ENCODE measurements at places on chromosomes 5 and 9.

DNA sequence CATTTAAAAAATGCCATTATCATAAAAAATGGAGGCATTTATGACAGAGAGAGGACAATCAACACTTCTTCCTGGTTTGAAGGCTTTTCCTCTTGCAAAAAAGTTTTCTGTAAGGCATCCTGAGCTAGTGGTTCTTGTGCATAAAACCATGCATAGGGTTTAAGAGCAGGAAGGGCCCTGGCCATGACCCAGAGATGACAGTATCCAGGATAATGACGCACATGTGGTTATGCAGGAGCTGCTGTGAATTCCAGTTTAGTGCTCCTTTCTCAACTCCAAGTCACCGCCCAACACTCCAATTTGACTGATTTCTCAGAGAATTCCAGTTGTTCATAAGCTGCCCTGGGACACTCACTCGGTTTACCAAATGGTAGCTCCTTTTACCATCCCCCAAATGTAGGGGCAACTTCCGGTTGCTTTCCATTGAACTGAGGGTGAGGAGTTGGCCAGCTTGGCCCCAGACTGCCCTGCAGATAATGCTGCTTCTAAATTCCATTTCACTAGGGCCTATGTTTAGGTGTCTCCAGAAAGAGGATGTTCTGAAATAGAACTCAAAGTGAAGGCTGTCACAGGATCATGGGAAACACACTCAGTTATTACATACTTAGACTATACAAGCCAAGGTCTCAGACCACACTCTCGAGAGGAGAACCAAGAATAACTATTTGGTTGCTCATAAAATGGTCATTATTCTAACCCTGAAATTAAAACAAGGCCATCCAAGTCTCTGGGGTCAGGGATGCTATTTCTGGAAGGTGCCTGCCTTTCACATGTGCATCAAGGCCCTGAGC, 179.1 kb downstream of the SLIT3 start:
- DNase-seq, result no peak

- no peak for DNase-seq
These were observed 102.4 kb downstream of the TTLL11 start for GRCh38 chr9:121990600-121991306.

DNA sequence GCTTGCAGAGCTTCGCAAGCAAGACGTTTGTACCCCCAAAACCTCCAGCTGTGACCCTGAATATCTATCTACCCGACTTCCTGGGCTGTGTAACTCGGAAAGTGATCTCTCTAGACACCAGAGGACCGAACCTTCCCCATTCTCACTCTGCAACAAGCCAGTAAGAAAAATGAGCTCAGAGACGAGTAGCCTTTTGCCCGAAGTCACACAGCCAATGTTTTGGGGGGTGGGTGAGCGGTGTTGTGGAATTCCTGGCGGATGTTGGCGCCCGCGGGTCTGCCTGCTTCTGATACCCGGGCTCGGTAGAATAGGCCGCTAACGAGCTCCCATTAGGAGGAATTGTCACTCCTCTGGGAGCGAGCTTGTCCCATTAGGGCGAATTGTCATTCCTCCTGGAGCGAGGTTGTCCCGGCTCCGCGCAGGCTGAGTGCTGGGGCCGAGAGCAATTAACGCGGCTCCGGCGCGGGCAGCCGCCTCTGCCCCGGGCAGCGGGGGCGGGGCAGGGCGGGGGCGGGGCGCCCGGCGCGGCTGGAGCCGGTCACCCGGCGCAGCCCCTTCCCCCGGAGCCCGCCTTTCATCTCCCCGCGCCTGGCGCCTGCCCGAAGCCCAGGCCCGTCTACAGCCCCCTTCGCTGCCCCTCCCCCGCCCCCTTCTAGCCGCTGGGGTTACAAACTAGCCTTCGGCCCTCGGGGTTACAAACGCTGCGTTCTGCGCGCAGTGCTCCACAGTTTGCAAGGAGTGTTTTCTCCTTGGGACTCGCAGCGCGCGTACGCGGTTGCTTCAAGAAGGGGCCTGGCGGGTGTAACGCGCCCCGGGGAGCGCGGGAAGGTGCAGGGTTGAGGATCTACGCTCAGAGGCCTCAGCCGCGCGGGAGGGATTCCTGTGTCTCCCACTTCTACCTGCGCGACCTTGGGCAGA, 3.5 kb upstream of the MSX2 start:
- no peak for DNase-seq

DNA sequence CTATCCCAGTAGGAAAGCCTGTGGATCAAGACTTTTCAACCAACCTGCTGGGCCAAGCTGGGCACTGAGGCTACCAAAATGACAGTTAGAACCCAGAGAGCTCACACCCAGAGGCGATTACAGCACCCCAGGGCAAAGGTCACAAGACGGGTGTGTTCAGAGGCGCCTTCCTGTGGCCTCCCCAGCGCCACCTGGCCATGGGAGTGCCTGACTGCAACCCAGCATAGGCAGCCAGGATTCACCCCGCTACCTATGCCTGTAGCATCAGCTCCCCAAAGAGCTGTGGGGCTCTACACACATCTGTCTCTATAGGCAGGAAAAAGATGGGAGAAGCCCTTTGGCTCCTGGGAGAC, 33.5 kb downstream of the PDGFRB start:
- peak; percentile 73 for DNase-seq

DNA sequence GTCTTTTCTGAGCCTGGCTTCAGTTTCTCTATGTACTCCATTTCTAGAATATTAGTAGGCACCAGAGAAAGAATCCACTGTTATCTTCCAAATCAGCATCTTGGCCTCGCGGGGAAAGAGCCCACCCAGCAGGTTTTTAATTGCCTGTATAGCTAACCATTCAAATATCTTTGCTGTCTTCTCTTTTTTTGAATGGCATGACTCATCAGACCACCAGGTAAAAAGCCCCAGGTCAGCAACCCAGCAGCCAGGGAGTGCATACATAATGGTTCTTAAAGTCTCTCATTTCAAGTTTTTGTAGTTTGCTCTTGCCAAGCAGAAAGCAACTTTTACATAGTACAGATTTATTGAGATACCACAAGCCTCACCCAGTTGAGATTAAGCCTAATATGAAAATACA, 50.7 kb downstream of the TMEM167A start:
- DNase-seq, result no peak

- DNase-seq, result no peak
These were observed 214.4 kb downstream of the SEMA6A start for GRCh38 chr5:116360008-116360853.

GRCh38 chr5:178083922-178084321, 29.4 kb upstream of the N4BP3 start:
- no peak for DNase-seq

GRCh38 chr9:89494199-89494598, 3.7 kb downstream of the SEMA4D start:
- no peak for DNase-seq

- DNase-seq, result no peak
These were observed 990.2 kb downstream of the CDH12 start for GRCh38 chr5:21862986-21863385.

DNA sequence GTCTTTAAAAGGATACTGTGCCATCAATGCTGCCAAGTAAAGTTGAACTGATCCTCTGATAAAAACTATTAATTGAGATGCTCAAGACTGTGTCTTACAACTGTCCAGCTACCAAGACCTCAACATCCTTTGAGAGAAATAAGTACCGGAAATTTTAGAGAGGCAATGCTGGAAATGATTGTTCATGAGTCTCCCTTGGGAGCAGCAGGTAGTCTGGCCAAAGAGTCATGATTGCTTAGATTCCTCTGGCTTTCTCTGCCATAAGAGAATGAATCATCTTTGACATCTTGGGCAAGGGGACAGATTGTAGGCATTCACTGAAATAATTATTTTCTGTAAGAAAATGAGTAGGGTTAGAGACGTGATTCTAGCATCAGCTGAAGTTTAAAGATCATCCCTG, 466.6 kb upstream of the DAB2 start:
- no peak for DNase-seq

DNA sequence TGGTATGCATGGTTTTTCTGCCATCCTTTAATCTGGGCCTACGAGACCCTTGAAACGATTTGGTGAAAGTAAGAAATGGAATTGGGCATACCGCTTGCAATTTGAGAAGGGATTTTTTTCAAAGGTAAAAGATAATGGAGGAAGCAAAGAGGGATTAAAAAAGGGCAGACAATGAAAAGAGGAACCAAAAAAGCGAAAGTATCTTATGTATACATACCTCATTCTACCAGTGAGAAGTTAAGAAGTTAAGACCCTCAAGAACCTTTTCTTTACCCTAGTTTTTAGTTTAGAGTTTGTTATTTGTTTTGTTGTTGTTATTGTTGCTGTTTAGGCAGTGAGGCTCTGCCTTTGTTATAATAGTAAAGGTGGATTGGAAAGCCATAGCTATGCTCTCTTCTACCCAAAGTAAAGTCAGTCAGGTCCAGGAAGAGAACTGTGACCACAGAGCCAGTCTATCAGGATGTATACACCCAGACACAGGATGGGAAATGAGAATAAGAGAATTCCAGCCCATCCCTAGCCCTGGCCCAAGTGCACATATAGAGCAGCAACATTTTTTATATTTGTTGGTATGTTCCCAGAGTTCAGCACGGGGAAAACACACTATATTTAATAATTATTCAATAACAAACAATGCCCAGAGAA, 166.6 kb downstream of the RFX3 start:
- peak; percentile 17 for DNase-seq

- no peak for DNase-seq
These were observed 640.8 kb upstream of the SGCD start for GRCh38 chr5:155686131-155686530.

- DNase-seq, result no peak
These were observed 1.9 kb upstream of the ORM2 start for GRCh38 chr9:114327749-114328148.

GRCh38 chr5:39076757-39077728, 2.8 kb upstream of the RICTOR start:
- peak; percentile 76 for DNase-seq

DNA sequence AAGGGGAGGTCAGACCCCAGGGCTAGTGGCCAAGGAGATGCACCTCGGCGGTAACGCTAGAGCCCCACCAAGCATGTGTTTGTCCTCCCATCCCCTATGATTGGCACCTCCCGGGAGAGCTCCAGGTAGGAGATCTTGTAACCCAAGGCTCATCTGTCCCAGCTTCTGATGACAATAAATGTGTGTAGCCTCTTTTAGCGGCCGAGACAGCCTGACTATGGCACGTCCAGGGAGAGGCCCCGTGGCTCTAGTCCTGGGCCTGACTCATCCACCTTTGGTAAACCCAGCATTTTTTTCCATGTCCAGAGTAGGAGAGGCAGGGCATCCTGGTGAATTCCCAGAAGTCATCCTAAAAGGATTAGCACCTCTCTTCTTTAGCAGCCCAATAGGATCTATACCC, 39.2 kb downstream of the IRF1 start:
- DNase-seq, result no peak

GRCh38 chr5:55600497-55601203, 65.9 kb upstream of the PLPP1 start:
- DNase-seq, result peak; percentile 11

DNA sequence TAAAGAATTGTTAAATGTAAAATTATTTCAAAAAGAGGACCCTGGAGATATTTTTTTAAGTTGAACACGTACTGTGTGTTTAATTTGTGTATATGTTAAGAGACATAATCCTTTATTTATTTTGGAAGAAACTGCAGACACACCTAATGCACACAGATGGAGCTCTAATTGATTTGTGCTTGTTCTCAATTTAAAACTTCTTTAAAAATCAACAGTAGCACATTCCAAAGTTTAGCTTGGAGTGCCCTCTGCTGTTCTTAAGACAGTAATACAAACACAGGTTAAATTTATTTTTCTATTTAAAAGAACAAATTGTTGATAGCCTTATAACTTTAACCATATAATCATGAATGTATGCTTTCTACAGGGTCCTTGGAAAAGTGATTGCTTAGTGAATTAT, 277.6 kb upstream of the ADAMTS16 start:
- DNase-seq, result peak; percentile 64

- DNase-seq, result no peak
These were observed 31.3 kb upstream of the SEC16A start for GRCh38 chr9:136514022-136514714.

DNA sequence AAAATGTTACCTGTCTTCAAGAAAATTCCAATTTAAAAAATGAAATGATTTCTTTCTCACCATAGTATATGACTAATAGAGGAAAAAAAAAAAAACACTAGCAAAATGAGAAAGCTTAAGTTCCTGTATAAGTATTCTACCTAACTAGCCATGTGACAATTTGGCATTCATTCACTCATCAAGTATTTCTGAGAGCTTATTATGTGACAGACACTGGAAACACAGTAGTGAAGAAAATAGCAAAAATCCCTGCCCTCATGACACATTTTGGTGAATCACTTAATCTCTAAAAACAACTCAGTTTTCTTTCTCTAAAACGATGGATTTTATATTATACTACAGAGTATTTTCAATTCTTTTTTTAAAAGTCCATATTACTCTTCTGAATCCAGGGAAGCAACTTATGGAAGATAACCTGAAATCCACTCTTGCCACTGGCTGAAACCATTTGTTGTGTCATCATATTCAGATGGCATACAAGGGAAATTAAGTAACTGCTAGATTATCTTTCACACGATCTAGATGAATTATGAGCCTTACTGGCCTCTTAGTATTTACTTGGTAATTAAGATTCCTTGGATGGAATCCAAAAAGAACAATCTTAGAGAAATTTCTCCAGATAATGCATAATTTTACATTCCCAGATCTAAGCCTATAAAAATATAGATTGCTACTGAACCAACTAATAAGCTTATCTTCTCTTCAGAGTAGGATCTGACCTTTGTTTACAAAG, 5.5 kb downstream of the PTBP3 start:
- DNase-seq, result no peak

GRCh38 chr9:115517335-115518075, 399.5 kb upstream of the TNC start:
- DNase-seq, result no peak

DNA sequence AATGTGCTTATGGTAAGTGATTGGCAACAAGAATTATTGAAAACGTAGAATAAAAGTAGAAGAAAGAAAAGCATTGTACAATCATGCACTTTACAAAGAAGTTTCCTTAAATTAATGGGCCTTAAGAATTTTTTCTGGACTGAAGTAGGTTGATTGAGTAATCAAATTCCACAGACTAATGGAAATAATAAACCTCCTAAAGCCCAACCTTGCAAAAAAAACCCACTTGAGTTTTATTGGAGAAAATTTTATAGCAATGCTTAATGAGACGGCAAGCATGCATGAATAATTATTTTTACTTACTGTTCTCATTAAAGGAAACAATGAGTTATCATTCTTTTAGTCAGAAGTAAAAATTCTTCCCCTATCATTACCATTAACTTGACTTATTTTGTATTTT, 676.1 kb upstream of the C9orf72 start:
- DNase-seq, result no peak

DNA sequence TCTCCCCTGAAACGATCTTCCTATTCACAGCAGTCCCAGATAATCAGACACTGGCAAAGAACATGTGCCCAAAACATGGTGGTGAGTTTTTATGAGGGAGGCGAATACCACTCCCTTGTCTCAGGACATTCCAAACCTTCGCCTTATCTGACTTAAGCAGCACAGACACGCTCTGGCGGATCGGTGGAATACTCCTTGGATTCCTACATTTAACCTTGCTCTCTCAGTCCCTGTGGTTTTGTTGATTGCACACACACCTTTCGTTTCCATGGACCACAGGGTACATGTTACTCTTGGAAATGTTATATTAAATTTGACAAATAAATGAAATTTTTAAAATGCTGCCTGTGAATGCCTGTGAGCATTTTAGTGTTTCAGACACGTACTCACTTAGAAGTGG, 87.8 kb upstream of the CPEB4 start:
- DNase-seq, result no peak

GRCh38 chr5:142202282-142202681, 93.7 kb downstream of the NDFIP1 start:
- DNase-seq, result no peak

GRCh38 chr5:37370550-37370863, 399 bp downstream of the NUP155 start:
- no peak for DNase-seq

GRCh38 chr5:115487756-115488155, 56.8 kb downstream of the FEM1C start:
- no peak for DNase-seq

All from NB4 (cell line).